ENCODE measurements at places on chromosomes 16 and 17.

GRCh38 chr16:81216114-81216513 lies 22.4 kb upstream of the BCO1 start:
- no peak for DNase-seq

DNA sequence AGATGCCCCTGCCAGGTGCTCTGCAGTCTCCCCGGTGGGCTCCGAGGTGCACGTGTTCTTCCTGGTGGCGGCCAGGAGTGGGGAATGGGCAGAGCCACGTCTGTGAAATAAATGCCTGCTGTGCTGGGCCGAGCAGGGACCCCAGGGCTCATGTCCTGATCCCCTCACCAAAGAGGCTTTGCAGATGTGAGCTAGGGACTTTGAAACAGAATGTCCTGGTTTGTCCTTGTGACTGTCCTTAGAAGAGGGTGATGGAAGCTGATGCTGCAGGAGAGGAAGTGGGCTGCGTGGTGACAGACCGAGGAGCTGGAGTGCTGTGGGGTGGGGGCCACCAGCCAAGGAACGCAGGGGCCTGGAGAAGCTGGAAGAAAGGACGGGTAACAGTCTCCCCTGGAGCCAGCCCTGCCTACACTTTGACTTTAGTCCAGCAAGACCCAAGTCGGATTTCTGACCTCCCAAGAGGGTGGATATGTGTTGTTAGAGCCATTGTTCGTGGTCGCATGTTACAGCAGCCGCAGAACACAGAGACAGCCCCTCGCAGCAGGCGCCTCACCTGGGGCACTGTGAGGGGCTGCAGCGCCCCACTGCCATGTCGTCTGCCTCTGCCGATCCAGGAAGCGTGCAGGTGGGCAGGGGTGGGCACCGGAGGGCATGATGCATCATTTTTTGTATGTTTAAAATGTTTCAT lies 217.9 kb upstream of the CIBAR2 start:
- DNase-seq: no peak

DNA sequence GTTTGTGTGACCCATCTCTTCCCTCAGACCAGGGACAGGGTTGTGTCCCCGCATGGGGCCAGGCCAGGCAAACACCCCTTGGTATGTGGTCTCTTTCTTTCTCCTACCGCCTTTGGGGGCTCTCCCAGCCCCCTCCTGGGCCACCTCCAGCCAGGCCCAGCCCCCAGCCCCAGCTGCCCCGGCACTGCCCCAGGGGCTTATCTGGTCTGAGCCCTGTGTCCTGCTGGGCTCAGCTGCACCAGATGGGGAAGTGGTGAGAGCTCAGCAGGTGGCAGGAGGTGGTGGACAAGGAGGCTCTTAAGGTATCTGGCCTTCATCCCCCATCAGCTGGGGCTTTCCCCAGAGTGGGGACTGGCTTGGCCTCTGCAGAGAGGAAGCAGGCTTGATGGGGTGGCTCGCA lies 8.7 kb downstream of the ADAM11 start:
- no peak for DNase-seq

DNA sequence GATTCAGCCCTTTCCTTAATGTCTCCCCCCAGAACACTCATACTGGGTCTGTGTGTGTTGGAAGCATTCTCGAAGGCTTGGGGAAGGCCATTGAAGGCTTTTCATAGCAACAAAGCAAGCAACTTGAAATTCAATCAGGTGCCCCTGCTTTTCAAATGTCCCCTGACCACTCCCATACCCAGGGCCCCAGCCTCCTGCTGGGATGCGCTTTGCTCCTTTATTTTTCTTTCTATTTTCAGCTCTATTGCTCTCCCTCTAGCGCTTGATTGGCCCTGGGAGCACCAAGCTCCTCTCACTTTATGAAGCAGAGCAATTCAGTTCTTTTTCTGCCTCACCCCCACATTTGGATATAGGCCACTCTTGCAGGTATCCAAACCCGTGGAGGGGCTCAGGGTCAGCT lies 92.0 kb downstream of the WSCD1 start:
- no peak for DNase-seq

- no peak for DNase-seq
These were observed 37.1 kb downstream of the SPACA3 start for GRCh38 chr17:33028778-33029177.

DNA sequence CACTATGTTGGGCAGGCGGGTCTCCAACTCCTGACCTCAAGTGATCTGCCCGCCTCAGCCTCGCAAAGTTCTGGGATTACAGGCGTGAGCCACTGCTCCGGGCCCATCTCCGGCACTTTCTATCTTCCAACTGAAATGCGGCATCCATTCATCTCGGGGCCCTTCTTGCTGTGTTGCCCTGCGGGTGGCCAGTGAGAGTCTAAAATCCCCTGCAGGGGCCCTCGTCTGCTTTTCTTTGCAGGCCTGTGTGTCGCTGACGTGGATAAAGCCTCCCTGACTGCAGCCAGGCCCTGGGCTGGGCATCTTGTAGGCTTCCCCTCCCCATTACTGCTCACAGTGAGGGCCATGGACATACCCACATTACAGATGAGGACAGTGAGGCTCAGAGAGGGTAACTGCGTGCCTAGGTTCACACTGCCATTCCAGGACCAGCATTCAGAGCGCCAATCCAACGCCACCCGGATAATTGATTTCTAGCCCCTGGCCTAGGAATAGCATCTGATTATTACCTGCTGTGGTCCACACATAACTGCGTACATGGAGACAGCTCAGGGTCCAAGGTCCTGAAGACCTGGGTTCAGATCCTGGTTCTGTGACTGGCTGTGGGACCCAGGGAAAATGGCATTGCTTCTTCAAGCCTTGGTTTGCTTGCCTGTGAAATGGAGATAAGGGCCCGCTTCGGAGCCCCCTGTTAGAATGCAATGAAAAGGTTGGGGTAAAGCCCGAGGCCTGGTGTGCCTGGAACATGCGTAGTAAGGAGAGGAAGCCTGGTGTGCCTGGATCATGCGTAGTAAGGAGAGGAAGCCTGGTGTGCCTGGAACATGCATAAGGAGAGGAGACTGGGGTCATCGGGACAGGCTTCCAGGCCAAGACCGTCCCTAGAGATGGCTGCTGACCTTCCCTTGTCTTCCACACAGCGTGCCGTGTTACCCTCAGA lies 25.0 kb downstream of the CRISPLD2 start:
- no peak for DNase-seq

GRCh38 chr17:49218941-49219913 lies 8.7 kb downstream of the ABI3 start:
- DNase-seq: no peak

DNA sequence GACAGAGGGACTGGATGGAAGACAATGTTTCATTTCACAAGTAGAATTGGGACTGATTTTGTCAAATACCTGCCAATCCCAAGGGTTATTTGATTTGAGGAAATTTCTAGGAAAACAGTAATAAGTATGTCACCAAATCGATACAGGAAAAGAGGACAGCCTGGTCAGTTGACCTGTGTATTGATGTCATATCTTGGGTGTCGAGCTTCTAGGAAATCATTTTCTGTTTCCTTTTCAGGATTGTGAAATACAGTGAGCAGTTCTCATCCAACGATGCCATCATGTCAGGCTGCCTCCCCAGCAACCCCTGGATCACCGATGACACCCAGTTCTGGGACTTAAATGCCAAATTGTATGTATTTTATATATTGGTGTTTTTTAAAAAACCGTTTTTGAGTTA lies 56.1 kb downstream of the RGS9 start:
- no peak for DNase-seq

GRCh38 chr16:31082368-31083045 lies 6.2 kb downstream of the PRSS53 start:
- DNase-seq: no peak

GRCh38 chr17:15247891-15248529 lies 17.1 kb downstream of the PMP22 start:
- no peak for DNase-seq

DNA sequence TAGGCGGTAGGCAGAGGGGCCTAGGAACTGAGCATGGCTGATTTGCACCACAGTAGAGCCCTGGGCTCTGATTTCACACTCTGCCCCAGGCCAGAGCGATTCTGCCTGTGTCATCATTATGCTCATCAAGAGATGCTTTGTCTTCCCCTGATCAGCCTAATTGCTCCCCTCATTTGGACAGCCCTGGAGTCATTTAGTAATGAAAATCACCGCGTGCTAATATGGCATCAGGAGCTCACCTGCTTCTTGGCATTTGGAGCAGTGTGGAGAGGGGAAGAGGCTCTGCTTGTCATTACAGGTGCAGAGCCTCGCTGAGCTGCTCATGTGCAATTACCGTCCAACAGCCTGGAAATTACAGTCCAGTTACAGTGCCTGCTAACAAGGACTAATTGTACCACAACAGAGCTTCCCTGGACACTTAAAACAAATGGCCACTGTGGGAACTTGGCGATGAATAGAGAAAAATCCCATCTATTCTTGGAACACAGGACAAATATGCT lies 157.1 kb upstream of the WSCD1 start:
- DNase-seq: no peak

DNA sequence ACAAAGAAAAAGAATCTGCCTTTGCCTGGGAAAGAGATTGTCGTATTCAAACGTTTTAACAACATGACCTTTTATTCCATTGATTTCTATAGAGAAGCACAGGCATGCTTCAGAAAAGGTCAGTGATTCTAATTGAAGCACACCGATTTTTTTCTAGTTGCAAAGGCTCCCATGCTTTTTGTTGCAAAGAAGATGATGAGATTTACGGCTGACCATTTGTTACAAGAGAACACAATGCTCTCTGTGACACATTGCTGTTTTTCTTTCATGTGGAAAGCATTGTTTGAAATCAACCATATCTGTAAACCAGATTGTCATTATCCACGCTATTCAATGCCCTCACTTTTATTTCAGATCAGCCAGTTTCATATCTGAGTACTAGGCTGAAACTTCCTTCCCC lies 99.8 kb downstream of the NLK start:
- DNase-seq: no peak

DNA sequence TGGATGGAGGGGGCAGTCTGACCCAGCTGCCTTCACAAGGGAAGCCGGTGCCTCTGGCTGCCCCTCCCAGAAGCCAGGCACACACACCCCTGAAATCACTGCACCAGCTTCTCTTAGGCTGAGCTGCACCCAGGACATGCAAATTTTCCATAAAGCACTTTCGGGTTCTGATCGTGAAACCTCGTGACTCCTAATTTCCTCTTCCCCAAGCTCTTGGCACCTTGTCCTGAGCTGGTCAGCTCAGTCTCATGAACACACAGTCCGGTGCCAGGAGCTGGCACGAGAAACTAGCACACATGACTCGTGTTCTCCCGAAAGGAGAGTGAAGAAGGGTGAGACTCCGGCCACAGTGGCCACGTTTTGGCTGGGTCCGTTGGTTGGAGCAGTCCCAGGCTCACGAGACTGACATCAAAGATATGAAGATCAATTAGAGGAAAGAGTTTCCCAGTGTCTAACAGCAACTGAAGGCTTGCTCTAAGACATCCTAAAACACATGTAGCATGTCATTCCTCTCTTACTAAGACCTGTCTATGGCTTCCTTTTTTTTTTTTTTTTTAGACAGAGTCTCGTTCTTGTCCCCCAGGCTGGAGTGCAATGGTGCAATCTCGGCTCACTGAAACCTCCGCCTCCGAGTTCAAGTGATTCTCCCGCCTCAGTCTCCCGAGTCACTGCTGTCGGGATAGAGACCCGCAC lies 9.2 kb upstream of the ABR start:
- DNase-seq: no peak

GRCh38 chr16:285146-286055 lies 2.4 kb downstream of the PDIA2 start:
- DNase-seq: no peak

DNA sequence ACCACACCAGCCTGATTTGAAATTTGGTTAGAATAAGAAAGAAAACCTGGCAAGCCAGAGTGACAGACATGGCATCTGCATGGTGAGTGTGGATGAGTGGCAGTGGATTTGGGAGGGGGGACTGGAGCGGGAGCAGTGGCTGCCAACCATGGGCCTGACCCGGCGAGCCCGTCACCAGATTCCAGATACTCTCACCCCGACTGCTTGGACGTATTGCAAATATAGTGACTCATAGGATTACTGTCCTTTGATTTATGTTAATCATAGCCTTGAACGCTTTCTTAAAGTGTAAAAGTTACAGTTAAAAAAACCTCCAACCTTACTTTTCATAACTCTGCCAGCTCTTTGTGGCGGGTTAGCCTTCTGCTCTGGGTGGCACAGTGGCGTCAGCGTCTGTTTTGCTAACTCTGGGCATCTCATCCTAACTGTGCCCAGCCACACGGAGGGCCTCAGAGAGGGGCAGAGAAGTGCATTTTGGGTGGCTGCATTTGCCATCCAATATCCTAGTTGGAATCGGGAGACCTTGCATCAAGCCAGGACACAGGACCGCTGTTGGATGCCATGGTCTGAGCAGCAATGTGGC lies 26.8 kb upstream of the FOXK2 start:
- DNase-seq: no peak

DNA sequence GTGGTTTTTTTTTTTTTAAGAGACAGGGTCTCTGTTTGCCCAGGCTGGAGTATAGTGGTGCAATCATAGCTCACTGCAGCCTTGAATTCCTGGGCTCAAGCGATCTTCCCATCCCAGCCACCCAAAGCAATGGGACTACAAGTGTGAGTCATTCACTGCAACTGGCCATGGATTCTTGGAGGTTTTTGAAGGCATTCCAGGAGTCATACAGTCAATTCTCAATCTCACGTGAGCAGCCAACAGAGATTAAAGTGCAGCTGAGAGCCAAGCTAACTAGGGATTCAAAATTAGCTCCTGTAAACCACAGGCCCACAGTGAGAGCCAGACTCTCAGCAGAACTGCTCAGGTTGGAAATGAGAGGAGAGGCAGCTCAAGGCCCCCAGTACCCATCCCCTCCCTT lies 30.2 kb downstream of the XPO6 start:
- no peak for DNase-seq

- DNase-seq: no peak
These were observed 25.7 kb downstream of the AKAP1 start for GRCh38 chr17:57110579-57111325.

DNA sequence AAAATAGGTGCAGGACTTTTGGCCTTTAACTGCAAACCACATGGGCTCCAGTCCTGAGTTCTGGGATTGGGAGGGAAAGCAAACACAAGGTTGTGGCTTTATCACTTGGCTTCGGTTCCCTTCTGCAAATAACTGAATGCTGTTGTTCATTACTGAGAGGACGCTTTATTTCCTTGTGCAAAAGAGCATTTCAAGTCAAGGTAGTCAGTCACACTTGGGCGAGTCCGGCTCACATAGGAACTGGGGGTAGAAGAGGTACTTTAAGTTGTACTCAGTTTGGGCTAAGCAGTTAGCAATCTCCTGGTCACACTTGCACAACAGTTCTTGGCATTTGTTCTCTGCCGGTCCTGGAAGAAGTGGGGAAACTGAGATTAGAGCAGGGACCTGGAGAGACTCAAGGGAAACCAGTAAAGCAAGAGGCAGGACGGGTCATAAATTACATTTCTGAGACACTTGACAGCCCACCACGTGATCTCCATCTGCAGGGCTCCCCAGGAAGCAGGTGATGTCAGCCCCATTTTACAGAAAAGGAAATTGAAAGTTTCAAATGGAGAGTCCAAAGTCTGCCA lies 21.6 kb downstream of the PLA2G10 start:
- no peak for DNase-seq

- no peak for DNase-seq
These were observed 40.6 kb downstream of the SNX11 start for GRCh38 chr17:48148029-48148770.

Data from mesothelial cell of epicardium (in vitro differentiated cells).